ENCODE measurements at places on chromosomes 7 and 10.

DNA sequence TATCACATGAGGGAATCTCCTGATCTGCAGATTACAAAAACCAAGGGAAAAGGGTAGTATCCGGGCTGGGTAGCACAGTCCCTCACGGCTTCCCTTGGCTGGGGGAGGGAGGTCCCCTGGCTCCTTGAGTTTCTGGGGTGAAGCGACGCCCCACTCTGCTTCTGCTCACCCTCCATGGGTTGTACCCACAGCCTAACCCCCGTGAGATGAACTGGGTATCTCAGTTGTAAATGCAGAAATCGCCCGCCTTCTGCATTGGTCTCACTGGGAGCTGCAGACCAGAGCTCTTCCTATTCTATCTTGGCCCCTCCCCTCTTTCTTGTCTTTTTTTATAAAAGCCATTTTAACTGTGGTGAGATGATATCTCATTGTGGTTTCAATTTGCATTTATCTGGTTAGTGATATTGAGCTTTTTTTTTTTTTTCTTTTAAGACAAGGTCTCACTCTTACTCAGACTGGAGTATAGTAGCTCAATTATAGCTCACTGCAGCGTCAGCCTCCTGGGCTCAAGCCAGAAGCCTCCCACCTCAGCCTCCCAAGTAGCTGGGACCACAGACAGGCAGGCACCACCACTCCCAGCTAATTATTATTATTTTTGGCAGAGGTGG lies 87.8 kb downstream of the ABCC2 start:
- DNase-seq, result peak; percentile 32

- DNase-seq, result no peak
Measured at GRCh38 chr7:132117636-132118035, 458.6 kb downstream of the PLXNA4 start.

GRCh38 chr10:28841625-28842024 lies 164.3 kb downstream of the BAMBI start:
- no peak for DNase-seq

GRCh38 chr10:9342885-9343570 lies 1288.5 kb downstream of the GATA3 start:
- DNase-seq, result peak; percentile 24

DNA sequence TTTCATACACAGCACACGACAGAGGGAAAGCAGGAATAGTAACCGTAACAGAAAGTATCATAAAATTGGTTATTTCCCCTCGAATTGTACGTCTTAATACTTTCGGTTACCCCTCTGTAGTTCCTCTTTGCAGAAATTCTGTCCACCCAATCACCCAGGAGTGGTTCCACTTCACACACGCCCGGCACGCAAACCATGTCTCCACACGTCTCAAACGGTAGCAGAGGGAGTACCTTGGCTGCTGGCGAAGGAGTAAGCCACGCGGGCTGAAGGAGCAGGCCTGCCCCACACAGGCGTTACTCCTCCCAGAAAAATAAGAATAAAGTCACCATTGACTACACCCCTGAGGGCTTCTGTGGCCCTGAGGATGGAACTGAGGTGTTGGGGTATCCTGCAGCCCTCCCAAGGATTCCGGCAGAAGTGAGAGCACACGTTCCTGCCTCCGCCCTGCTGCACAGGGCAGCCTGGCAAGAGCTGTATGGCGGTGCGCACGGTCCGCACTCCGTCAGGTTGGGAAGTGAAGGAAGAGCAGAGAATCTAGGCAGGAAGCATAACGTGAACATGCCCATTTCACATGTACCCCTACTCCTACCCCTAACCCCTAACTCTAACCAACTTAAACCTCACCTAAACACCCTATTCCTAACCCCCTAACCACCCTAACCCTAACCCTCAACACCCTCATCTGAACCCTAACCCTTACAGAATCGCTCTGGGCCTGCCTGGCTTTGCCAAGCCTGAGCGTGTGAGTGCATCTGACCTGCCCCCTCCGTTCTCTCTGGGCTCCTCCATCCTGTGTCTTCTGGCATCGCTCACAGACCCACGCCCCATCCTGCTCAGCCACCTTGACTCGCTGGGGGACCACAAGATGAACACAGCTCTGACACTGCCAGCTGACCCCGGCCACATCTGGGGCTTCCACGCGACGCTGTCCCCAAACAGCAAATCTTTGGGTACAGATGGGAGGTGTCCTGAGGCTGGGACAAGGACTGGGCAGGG lies 18.2 kb downstream of the GPR146 start:
- DNase-seq, result peak; percentile 84

DNA sequence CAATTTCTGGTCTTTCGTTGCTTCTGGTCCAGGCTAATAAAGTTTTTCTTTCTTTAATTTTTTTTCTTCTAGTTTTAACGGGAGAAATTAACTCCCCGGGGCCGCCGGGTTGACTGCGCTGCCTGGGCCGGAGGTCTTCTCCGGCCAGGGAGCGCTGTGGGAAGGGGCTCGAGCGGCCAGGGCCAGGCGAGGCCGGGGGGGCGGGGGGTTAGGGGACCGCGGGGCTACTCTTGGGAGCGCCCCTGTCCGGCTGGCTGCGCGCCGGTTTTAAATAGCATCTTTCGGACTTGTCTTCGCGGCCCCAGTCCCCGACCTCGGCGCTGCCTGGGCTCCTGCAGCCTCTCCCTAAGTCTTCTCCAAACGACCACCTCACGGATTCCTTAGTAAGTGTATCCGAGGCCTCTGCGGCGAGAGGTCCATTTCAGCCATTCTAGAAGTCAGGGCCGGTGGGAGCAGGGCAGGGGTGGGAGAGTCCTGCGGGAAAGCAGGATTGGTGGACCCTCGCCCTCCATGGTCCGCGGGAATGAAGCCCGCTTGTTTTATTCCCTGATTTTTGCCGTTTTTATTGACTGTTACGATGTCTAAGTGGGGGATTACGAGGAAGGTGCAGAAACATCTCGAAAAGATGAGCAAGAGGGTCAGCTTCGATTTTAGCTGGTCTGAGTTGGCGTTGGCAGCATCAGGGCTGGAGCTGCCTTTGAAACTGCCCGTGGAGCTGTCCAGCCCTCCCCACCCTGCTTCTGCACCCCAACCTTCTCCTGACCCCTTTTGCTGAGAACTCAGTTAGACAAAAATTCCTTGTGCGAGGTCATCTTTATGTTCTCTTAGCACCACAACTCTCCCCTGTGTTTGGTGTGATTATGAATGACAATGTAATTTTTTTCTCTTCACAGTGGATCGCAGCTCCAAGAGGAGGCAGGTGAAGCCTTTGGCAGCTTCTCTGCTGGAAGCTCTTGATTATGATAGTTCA lies 555 bp downstream of the PHF14 start:
- peak; percentile 43 for DNase-seq

GRCh38 chr7:114720725-114721124 lies 201.2 kb upstream of the MDFIC start:
- DNase-seq, result no peak

DNA sequence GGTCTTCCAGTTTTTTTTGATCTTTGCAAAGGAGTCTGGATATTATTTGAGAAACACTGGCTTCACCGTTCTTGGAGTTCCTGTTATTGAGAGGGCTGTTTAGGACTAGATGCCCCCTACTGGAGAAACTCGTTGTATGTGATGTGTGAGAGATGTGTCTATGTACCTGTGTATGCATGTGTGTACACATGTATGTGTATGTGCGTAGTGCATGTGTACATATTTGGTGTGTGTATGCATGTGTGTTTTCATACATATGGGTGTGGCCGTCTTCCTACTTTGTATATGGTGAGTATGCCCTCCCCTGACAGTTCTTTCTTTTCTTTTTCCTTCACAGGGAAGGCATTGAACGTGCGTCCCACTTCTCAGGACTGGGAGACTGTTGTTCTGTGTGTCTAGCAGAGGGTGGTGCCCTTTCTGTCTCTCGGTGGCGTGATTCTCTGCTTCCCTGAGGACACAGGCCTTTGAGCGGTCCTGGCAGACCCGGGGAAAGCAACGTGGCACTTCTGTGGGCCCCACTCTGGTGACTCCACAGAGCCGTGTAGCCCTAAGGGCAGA lies 3.0 kb upstream of the CALHM3 start:
- DNase-seq, result peak; percentile 92

DNA sequence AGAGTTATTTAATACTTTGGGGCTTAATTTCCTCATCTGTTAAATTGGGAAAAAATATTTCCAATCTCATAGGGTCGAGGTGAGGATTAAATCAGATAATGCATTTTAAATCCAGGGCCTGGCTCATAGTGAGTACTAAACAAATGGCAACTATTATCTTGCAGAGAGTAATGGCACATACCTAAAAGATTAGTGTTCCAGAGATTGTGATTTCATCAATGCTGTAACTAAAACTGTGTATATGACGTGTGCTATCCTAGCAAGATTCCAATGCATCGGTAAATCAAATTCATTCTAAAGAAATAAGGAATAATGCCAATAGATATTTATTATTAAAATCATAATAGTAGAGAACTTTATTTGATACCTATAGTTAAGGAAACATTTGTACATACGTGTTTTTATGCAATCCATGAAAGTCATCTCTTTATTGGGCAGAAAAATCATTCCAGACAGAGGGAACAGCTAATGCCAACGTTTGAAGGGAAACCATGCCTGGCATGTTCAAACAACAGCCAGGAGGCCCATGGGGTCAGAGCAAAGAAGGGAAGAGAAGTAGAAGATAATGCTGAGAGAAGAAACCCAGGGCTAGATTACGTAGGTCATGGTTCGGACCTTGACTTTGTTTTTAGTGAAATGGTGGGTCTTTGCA lies 174.8 kb upstream of the AGR3 start:
- no peak for DNase-seq

DNA sequence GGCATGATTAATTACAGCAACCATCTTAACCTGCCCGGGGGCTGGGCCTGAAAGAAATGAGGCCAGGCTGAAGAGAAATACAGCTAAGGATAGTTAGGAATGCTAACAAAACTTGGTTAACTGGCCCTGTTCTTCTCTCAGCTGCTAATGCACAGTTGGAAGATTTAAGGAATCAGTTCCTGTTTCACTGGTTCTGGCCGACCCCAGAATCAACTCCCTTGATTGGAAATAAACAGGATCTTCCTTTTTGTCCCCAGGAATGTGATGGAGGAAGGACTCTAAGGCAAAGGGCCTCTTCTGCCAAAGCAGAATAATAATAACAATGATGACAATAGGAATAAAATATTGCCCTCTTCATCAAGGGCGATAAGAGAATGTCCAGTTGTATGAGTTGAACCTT lies 3.5 kb upstream of the LRMDA start:
- DNase-seq, result no peak

- DNase-seq, result no peak
Measured at GRCh38 chr10:4623757-4624420, 202.1 kb upstream of the AKR1E2 start.

DNA sequence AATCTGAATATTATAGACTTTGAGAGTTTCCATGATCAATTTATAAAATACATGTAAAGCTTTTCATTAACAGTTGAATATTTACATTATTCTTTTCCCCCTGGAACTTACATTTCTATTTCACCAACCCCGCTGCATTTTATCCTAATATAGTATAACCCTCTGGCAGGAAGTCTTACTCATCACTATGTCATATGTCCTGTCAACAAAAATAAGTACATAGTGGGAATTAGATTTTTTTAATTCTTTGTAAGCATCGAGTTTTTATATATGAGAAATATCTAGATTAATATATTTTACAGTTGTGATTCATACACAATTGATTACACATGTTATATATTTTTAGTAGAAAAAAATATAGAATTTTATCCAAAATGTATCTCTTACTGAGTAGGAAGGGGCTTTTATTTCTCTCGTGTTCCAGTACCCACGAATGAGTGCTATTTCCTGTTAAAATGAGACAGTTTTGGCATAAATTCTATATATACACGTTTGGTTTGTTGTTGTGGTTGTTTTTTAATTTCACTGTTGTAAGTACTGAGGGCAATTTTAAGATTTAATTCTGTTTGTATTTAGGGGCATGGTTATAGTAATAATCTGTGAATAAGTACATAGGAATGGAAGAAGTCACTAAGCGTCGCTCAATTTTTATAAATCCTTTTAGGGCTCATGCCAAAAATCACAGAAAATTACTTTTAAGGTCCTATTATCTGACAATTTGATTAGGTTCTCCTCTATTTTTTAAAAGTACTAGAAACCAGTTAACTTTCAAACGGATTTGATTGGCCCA lies 87.1 kb downstream of the HECW1 start:
- DNase-seq, result peak; percentile 17

- no peak for DNase-seq
Measured at GRCh38 chr7:24702755-24703154, 54.5 kb downstream of the GSDME start.

GRCh38 chr10:118214776-118215175 lies 127.3 kb downstream of the FAM204A start:
- no peak for DNase-seq

DNA sequence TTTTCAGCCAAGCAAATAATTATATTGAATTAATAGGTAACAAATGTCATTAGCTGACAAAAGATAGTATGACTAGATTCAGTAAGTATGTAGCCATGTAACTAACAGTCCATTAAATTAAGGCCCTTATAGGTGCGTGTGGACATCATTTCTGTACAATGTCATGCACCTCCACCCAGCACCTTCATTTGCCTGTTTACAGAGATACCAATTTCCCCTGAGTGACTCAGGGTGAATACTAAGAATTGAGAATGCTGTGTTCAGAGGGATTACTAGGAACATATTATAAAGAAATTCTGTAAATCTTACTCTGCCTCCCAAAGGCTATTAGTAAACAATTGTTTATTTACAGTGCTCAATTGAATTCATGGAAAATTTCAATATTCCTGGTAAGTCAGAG lies 48.1 kb upstream of the ZNF273 start:
- DNase-seq, result no peak

- no peak for DNase-seq
Measured at GRCh38 chr7:158129037-158130022, 458.3 kb downstream of the PTPRN2 start.

DNA sequence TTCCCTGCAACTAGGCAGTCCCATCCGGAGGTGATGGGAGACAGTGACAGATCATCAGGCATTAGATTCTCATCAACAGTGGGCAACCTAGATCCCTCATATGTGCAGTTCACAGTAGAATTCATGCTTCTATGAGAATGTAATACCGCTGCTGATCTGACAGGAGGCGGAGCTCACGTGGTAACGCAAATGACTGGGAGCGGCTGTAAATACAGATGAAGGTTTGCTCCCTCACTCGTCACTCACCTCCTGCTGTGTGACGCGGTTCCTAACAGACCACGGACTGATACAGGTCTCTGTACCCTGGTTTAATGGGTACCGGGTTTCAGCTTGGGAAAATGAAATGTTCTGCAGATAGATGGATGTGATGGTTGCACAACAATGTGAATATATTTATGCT lies 47.8 kb upstream of the PIK3AP1 start:
- DNase-seq, result no peak

GRCh38 chr10:78875932-78876331 lies 192.8 kb upstream of the ZMIZ1 start:
- DNase-seq, result no peak
